ENCODE measurements at places on chromosomes 16 and 17.

- DNase-seq = no peak
These were observed 51.3 kb upstream of the MRPS23 start for GRCh38 chr17:57900991-57901743.

DNA sequence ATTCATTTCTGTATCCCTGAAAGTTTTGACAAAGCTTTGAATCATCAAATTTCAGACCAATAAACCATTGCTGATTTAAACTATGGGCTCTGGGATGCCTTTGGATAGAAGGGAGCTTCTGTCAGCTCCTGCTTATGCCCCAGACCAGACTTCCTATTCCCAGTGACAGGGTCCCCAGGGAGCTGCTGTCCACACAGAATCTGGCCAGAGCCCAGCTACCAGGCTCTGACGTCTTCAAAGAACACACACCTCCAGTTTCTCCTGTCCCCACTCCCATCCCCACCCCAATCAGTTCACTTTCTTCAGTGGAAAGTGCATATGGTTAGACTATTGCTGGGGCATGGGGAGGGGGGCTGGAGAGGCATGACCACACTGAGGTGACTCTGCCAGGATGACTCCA lies 51.6 kb upstream of the SREBF1 start:
- no peak for DNase-seq

- no peak for DNase-seq
These were observed 52.7 kb downstream of the MEAK7 start for GRCh38 chr16:84451781-84452180.

DNA sequence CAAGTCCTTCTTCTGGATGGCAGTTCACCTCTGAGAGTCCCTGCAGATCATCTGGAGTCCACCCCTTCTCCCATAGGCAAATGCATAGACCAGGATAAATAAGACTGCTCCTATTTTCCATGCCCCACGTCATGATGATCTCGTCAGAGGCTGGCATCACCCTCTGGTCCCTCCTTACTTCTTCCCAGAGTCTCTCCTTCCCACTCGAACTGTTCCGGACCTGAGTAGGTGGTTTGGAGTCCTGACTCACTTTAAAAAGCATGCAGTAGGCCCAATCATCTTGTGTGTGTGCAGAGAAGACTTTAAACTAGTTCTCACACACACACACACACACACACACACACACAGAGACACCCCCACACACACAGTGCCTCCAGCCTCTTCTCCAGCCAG lies 72.0 kb downstream of the SOX9 start:
- DNase-seq = no peak

DNA sequence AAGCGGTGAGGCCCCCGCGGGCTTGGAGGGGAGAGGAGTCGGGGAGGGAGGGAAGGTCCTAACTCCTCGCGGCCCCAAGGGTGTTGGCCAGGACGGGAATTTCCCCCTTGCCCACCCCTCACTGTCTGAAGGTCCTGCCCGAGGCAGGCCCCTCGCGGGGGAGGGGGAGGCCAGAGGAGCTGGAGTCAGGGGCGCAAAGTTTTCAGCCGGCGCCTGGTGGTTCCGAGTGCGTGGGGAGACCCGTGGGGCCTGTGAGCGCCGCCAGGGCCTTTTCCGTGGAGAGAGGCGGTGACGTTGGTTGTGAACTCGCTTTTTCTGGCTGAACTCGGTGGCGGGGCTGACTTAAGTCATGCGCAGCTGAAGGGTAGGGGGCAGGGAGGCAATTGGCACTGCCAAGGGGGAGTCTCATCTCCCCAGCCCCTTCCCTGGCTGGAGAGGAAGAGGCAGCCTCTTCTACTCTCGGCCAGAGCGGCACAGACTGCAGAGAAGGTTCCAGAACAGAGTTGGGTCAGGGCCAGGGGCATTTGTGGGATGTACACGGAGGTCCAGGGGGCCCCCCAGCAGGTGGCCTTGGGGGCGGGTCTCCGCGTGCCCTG lies 1.5 kb downstream of the CACNA1H start:
- DNase-seq = no peak

GRCh38 chr17:72411124-72411563 lies 290.3 kb downstream of the SOX9 start:
- no peak for DNase-seq

DNA sequence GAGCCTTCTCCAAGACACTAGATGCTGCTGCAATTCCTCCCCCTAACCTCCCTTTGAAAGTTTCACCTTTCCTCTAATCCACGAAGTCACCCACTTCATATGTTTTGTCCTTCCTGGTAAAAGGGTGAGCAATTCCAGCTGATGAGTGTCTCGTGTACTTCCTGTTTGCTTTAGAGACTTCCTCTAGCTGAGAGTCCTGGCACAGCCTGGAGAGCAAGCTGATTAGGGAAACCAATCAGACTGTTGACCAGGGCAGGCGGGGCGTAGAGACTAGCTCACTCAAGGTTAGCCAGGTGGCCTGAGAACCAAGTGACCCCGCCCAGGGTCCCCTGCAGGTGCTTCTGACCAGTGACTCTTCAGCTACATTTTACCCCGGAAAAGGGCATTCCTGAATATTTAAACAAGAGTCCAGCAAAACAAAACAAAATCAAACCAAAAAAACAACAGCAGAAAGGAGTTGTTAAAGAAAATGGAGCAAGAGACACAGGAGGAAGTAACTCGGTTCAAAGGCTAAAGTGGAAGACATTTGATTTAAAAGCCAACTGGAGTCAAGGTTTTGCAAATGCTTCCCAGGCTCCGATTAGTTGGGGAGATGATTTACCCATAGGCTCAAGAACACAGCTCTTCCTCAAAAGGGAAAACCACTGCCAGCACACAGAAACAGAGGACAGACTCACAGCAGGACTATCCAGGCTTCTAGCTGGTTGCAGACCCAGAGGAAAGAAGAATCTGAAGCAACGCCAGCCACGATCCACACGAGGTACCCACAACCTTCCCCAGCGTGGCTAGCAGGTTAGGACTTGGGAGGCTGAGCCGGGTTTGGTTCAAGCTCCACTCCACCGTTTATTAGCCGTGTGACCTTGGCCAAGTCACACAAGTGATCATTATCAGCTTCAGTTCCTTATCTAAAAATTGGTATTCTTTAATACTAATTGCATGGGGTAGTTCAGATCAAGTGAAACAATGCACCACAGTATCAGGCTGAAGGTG lies 13.4 kb downstream of the HSPB9 start:
- no peak for DNase-seq

- no peak for DNase-seq
These were observed 89.3 kb upstream of the CIBAR2 start for GRCh38 chr16:85201574-85201973.

- DNase-seq = no peak
These were observed 174.2 kb downstream of the TANC2 start for GRCh38 chr17:63140255-63140654.

DNA sequence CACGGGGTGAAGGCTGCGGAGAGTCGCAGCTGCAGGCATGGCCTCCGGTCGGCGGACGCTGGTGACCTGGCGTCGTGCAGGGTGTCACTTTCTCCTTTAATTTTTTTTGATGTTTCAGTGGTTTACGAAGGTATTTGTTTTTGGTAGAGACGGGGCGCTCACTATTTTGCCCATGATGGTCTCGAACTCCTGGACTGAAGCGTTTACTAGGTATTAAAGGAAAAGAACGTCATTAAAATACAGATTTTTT lies 17.1 kb downstream of the ZNF213 start:
- DNase-seq = peak; percentile 17

DNA sequence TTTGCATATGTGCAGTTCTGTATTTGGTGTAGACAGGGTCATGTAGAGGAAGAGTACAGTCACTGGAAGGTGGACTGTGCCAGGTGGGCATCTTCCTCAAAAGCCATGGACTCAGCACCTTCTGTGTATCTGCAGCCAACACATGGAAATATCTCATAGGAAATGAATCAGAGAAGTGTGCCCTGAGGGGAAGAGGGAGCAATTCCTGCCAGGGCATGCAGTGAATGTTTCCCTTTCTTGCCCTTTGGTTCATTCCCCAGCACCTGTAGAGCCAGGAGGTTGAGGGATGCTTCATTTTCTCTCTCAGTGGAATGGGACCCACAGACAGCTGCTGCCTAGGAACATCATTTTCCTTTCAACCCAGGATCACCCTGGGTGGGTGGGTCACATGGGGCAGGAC lies 146.1 kb upstream of the HSBP1 start:
- no peak for DNase-seq

GRCh38 chr16:85494315-85494714 lies 118.8 kb upstream of the GSE1 start:
- no peak for DNase-seq

GRCh38 chr17:75069783-75070182 lies 18.0 kb upstream of the SLC16A5 start:
- DNase-seq = no peak

DNA sequence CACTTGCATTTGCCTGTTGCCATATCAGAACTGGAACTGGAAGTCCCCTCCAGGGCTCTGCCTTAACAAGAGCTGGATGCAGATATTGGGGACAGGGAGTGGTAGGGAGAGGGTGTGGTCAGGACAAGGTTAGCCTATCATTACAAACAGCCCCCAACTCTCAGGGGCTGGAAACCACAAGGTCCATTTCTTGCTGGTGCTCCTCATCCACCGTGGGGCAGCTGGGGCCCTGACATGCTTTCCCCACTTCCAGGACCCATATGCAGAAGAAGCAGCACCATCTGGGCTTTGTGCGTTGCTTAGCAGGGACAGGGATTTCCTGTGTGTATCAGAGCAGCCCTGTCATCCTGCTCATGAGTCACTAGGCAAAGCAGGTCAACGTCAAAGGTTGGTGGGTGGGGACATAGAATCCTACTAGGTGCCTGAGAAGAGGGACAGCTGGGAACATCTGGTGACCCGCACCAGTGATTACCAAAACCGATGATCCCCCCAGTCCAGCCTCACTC lies 26.9 kb downstream of the RGS9 start:
- peak; percentile 14 for DNase-seq

DNA sequence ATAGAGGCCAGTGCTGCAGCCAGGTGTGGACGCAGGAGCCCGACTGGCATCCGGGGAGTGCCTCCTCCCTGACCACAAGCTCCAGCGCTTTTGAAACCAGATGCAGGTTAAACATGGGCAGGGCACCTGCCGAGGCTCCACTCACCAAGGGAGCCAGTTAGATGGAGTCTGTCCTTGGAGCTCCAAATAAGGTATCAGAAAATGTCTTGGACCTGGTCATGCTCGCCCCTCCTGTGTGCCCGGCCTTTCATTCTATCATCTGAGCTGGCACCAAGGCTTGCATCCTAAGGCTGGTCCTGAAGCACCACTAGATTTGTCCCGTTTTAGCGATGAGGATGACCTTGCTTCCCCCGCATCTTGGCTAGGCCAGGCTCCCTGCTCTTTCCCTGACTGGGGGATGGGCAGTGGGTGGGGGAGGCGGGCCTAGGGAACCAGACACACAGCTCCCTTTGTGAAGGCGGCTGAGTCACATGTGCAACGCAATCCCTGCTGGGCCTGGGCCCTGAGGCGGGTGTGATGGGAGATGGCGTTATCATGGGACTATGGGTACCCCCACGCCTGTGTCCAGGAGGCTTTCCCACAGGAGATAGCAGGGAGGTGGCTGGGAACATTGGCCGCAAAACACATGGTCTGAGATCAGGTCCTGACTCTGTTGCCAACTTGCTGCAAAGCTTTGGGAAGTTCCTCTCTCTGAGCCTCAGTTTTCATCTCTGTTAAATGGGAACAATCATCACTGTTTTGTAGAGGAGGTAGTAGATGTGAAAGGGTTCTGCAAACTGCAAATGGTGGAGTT lies 5.0 kb upstream of the ADGRG1 start:
- DNase-seq = no peak

- no peak for DNase-seq
These were observed 605 bp downstream of the NLRP1 start for GRCh38 chr17:5583426-5584382.

GRCh38 chr16:88972349-88972748 lies 4.7 kb downstream of the CBFA2T3 start:
- DNase-seq = no peak

GRCh38 chr17:79324194-79324593 lies 249.6 kb downstream of the ENGASE start:
- DNase-seq = no peak

- DNase-seq = no peak
These were observed 2.5 kb downstream of the GPRC5B start for GRCh38 chr16:19882186-19882585.

DNA sequence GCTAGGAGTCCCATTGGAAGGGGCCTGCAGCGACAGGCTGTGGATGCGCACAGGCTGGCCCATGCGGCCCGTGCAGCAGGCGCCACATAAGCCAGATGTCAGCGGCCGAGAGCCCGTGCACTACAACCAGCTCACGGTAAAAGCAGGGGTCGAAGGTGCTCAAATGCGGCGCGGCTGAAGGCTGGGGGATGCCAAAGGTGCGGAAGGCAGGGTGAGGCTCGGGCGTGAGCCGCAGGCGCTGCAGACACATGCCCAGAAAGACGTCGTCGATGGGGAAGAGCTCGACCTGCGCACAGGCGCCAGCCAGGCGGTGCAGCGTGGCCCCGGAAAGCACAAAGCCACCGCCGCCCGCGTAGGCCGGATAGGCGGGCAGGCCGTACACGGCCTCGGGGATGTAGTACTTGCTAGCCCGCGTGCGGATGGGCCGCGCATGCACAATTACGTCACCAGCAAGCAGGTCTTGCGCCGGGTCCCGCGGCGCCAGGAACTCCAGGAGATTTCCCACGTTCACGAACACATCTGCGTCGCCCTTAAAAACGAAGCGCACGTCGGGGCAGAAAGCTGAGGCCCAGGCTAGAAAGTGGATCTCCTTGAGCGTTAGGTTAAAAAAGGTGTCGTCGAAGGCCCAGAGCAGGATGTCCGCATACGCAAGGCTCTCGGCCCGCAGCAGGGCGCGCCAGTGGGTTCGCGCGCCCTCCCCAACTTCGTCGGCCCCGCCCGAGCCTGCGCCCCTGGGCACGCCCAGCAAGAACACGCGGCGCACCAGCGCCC lies 1.3 kb downstream of the B3GNT9 start:
- no peak for DNase-seq

- DNase-seq = no peak
These were observed 35.9 kb upstream of the KIFC3 start for GRCh38 chr16:57838161-57838560.

DNA sequence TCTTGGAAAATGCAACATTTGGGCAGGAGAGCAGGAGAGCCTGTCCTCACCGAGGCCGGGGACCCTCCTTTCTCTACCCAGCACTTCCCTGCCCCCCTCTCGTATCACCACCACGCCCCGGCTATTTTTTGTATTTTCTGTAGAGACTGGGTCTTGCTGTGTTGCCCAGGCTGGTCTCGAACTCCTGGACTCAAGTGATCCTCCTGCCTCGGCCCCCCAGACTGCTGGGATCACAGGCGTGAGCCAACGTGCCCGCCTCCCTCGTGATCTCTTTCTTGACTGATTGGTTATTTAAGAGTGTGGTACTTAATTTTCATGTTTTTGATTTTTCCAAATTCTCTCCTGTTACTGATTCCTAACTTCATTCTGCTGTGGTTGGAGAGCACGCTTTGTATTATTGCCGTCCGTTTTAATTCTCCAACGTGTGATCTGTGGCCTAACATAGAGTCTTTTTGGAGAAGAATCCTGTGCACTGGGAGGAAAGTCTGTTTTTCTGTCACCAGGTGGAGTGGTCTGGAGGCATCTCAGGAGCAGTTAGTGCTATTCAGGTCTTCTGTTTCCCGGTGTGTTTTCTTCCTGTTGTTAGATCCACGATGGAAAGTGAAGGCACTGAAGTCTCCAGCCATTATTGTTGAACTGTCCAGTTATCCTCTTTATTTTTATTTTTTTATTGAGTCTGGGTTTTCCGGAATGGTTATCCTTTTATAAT lies 40.4 kb downstream of the ZNF778 start:
- DNase-seq = no peak

All from T-helper 9 cell (primary cell).